ENCODE measurements at places on chromosomes 1 and 21. TPM values are rescaled to one million over a fixed set of nuclear protein-coding genes. Genes with fewer than 3 reads are reported as not detected.

DNA sequence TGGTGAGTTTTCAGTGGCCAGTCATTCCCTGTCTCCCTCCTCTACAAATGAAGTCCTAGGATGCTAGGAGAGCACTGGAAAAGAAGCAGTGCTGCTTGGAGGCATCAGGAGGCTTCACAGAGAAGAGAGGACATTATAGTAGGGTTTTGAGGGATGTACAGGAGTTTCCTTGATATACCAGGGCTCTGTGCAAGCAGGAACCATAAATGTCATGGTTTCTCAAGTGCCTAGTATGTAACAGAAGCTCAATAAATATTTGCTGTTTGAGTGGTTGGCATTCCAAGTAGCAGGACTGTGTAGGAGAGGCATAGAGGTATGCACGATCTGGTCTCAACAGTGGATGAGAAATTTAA is 133.5 kb upstream of the WNT4 start:
- DNase-seq: no peak

DNA sequence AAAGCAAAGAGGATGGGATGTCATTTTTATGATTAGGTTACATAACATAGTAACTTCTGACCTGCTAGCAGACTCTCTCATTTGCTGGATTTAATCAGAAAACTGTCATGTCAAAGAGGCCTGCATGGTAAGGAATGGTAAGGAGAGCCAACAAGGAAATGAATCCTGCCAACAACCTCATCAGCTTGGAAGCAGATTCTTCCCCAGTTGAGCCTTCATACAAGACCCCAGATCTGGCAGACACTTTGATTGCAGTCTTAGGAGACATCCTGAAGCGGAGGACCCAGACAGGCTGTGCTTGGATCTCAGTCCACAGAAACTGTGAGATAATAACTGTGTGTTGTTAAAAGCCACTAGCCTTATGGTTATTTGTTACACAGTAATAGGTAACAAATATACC is 27.6 kb upstream of the MARK1 start:
- no peak for DNase-seq

GRCh38 chr21:15422783-15423182 is 307.0 kb upstream of the USP25 start:
- DNase-seq: no peak

DNA sequence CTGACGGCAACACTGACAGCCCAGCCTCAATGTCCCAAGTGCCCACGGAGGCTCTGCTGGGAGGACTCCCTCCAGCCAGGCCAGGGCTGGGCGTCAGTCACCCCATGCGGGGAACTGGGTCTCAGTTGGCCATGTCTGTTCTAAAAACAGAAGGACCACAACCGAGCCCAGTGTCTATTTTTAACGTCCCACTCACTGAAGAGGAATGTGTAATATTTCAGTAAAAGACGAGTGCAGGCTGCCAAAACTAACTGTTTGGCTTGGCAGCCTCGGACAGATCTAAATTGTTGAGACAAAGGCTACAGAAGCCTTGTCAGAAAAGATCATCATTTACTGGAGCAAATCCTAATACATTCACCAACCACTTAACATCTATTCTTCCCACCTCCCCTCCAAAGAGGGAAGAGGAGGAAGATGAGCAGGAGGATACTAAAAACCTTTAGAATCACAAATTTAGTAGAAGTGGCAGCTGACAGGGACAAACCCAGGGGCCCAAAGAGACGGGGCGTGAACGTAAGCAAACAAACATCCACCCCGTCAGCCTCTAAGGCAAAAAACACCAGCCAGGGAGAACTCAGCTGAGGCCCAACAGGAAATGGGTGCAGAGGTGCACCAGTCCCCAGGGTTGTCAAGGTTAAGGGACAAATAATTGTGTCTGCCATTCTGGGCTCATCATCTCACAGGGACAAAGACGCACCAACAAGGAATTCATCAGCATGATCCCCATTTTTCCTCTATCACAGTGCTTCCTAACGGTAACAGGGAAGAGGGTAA is 18.7 kb downstream of the C1orf198 start:
- DNase-seq: no peak

The FAM151A gene
- polyA plus RNA-seq: not detected

The CHODL gene
- 0.42 TPM for polyA plus RNA-seq
